ENCODE measurements at places on chromosomes 16 and 17.
A peak's percentile ranks its signal among the peaks of the same experiment; 100 is the strongest.

DNA sequence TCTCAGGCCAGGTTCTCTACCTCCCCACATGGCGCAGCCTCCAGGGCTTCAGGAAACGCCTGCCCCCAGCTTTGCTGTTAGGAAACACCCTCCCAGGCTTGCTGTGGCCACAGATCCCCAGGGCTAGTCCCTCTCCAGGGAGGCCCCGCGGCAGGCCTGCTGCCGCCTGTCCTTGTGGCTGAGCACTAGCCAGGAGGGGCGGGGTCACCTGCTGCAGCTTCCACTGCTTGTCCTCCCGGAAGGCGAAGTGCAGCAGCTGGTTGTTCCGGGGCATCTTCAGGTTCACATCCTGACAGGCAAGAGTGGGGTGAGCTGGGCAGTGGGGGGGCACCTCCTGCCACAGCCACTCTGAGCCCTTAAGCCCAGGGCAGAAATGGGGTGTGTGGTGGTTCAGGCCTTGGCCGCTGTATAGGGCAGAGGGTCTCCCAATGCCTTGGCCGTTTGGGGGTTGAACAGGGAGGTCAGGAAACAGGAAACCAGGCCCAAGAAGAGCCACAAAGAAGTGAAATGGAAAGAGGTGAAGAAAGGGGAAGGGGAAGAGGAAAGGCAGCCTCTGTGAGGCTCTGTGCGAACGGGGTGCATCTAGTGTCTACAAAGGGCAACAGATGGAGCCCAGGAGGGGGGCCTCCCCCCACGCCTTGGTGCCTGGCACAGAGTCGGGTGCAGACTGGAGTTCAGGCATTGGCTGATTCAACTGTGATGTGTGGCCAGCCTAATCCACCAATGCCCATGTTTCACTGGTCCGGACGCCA lies 2.0 kb downstream of the ROGDI start:
- no peak for DNase-seq

DNA sequence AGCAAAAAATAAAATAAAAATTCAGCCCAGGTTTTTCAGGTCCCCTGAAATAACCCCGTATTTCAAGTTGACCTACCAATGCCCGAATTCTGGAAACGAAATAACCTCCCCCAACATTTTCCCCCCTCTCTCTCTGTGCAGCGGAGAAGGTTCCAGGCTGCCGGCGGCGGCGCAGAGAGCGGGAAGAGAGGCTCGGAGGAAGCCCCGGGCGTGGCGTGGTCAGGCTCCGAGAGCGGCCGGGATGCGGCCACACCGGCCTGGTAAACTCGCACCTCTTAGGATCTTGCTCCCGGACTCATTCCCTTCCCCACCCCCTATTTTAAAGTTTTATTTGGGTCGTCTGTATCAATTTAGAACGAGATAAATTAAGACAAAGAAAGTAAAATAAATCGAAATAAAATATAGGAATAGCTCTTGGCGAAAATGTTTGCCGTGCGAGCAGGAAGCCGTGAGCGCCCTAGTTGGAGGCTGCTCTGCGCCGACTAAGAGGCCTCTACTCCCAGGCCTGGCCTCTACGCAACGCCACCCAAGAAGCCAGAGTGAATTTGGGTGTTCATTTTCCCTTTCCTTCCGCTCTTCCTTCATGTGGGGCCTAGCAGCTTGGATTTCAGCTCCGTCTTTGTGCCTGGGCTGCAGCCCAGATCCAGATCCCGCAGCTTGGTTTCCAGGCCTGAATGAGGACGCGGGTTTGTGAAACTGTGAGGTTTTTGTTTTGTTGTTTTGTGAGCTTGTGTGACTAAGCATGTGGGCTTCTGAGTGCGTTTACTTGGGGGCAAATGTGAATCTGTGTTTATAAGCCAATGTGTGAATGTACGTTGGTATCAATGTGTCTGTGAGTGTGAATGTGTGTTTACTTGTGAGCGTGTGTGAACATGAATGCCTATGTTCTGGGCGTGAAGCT lies 1.5 kb upstream of the HOXB6 start:
- DNase-seq: no peak

DNA sequence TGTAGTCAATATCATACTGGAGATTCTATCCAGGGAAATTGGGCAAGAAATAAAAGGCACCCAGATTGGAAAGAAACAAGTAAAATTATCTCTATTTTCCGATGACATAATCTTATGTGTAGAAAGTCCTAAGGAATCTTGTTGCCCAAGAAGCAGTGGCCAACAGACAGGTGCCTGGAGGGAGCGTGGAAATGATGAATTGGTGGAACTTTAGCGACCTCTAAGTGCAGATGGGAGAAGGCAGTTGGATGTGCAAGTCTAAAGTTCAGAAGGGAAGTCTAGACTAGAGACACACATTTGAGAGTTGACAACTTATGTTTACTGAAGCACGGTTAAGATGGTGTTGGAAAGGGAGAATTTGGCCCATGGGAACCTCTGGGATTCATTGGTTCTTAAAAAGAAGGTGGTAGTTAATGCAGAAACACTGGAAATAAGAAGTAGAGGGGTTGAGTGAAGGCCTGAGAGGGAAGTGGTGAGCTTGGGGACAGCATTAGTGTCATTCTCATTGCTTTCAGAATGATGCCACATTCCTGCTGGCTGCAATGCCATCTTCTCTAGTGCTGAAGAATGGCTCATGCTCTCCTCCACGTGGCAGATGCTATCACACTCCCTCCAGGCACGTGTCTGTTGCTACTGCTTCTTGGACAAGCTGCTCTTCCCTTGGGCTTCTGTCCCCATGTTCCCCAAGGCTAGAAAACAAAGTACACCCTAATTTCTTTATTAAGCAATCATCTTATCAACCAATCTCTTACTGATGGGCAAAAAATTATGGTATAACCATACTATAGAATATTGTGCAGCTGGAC lies 24.0 kb downstream of the TAT start:
- DNase-seq: no peak

DNA sequence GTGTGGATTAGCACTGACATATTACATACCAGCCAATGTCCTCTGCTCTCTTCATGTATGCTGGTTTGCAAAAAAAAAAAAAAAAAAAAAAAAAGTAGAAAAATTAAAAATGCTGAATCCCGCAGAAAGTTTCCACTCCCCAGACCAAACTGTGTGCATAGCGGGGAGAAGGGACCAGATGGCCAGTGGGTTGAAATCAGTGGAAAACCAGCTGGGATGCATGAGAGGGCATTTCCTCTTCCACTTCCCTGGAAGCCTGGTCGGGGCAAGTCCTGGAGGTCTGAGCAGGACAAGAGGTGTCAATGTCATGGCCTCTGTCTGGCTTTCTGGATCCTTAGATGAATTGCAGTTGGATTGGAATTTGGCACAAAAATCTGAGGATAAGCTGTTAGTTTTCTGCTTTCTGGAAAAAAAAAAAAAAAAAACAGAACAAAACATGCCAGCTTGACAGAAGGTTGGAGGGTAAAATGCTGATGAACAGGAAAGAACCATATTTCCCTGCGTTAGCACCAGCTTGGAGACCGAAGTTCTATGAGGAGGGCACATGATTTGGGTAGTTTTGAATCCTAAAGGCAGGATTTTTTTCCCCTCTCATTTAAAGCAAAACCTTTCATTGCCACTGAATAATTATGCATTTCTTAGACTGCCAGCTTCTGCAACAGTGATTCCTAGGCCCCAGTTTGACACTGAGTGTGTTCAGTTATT lies 941.5 kb upstream of the EEF2KMT start:
- DNase-seq: no peak

- no peak for DNase-seq
Observed at GRCh38 chr16:24844101-24845030, 1.4 kb upstream of the SLC5A11 start.

DNA sequence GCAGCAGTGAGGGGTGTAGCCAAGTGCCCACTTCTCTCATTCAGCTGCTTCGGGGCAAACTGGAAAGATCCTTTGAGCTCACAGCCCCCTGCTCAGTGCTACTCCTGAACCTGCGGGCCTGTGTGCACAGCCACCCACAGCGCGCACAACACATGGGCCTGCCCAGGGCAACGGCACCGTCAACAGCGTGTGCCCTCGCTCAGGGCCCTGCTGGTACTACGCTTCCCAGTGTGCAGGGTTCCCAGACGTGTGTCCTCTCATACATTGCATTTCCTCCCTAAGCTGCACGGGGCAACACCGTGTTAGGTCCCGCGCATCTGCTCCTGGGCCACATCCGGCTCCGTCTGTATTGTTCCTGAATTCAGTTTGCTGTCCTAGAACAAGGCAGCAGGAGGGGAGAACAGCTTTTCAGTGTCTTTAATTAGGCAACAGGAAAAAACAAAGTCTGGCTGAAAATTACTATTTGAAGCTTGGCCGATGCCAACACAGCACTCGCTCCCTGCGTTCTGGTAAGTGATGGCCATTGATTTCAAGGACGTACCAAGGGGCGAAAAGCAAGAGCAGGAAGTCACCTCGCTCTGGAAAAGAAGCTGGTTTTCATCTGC lies 15.2 kb downstream of the MRM3 start:
- no peak for DNase-seq

GRCh38 chr16:58435779-58436178 lies 43.5 kb downstream of the GINS3 start:
- DNase-seq: no peak

DNA sequence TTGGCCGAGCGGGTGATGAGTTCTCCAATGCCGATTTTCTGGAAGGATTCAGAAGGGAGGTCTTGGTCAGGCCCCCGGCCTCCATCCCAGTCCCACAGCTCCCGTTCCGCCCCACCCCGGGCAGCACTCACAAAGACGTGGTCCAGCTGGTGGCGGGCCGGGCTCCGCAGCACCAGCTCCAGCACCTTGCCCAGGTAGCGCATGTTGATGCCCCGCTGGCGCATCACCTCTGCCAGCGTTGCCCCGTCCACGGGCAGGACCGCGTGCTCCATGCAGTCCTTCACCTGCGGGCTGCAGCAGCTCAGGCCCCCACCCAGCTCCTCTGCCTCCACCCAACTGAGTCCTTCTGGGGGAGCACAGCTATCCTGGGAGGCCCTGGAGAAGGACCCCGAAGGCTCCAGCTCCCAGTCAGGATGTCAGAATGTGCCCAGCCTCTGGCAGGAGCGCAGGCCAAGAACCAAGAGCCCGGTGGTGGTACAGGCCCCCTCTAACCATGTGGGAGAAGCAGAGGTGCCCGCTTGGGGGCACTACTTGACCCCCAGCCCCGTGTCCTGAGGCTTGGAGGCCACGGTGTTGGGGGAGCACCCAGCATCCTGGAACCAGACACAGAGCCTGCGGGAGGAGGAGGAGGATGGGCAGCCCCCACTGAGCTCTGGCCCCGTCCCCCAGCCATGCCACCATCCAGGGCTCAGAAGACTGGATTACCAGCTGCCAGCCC lies 16.2 kb downstream of the CLUH start:
- no peak for DNase-seq

DNA sequence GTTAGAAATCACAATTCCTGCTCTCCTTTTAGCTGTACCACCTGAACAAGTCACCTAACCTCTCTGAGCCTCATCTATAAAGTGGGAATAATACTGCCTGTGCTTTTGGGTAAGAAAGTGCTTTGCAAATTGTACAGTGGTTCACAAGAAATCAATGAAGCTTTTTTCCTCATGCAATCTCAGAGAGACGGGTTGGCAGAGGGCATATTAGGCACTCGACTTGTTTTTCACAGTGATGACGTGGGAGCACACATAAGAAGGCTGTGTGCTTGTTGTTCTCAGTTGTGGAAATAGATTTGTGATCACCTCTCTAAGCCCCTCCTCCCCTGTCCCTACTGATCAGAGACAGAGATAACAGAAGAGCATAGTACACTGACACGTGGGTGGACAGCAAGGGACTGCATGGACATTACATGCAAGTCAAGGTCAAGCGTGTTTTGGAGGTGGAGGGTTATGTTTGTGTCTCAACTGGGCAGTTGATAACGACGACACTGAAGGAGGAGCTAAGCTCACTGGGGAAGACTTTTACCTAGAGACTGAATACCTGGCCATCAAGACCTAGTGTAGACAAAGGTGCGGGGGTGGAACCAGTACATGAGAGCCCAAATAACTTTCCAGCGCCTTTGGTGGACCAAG lies 1.7 kb upstream of the GPT2 start:
- DNase-seq: no peak

GRCh38 chr17:2704890-2705248 lies 6.7 kb downstream of the CLUH start:
- DNase-seq: no peak

- peak; percentile 53 for DNase-seq
Observed at GRCh38 chr17:77318491-77319210, 177.9 kb downstream of the SEC14L1 start.

GRCh38 chr17:49575679-49576087 lies at the start of gene NXPH3:
Gene NXPH3 (plus strand): TSS chr17:49575871. CDS start chr17:49576220, 349 bp downstream.
- DNase-seq: peak; percentile 68

- DNase-seq: peak; percentile 84
Observed at GRCh38 chr16:84825896-84826557, 6.2 kb downstream of the CRISPLD2 start.

DNA sequence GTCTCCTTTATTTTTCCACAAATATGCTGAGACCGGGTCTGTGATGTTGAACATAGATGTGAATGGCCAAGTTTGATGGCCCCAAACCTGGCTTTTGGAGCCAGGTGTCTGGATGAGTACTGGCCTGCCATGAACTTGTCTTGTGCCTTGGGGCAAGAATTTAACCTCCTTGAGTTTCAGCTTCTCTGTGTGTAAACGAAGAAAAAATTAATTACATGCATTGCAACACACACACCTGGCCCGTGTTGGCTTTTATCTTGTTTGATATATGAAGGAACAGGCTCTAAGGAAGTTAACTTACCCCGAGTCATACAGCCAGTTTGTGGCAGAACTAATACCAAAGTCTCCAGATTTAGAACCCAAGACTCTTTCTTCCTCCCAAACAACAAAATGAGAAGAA lies 13.1 kb downstream of the FBXO39 start:
- no peak for DNase-seq

DNA sequence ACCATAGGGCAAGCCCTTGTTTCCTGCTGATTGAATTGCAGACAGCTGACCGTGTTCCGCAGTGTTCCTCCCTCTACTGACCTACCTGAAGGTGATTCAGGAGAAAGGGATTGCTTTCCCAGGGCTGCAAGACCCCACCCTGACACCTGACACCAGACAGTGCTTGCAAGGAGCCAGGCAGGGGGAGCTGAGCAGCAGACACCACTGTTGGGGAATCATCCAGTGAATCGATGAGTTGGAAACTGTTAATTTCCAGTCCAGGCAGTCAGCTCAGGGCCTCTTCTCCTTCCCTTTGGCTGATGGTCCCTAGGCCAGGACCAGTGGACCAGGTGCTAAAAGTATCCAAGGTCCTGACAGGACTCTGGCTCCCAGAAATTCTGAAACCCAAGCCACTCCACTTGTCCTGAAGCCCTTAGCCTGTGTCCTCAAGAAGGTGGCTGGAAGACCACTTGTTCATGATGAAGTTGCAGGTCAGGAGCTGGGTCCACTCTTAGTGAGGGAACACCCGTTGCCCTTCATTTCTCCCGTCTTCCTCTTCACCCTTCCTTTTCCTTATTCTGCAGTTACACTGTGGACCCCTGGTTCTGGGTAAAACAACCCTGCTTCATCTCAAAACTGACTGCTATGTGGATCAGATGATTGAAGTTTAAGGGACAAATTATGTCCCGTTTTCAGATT lies 9.5 kb upstream of the UNK start:
- peak; percentile 21 for DNase-seq

All from EH (cell line).